Heart right ventricle (tissue), 16 donors: ENCODE measurements at places on chromosomes 7 and 10. TPM values are rescaled to one million over a fixed set of nuclear protein-coding genes. Genes with fewer than 3 reads are reported as not detected.

DNA sequence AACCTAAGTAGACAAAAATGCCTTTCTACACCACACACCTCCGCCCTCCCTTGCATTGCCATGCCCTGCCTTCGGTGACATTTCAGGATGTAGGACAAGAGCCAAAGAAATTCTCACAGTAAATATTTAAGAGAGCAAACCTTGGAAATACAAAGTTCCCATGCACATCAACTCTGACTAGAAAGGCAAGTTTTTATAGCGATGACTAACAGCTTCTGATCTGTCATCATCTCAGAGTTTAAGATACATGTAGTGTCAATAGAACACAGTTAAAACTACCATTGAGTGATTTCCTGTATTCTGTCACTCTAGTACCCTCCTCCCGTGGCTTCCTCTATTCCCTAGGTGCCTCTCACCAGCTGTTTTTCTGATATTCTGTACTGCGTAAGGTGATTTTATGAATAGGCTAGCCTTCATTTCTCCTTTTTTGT lies 20.7 kb downstream of the SLC16A9 start:
- DNase-seq, result no peak

DNA sequence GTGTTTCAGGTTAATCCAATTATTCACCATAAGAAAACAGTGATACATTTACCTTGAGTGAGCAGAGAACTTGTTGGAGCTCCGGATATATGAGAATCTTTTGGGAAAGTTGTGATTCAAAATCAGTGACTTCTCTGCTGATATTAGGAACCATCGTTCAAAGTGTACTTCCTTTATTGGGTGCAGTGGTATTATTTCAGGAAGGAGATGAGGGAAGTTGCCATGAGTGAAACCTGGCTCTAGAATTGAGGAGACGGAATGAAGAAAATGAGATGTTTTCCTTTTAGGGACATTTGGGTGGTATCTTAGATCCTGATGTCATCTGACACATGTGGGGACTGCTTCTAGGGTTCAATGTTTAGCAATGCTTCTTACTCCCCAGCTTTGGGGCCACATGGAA lies 343.9 kb downstream of the ABCA13 start:
- no peak for DNase-seq

DNA sequence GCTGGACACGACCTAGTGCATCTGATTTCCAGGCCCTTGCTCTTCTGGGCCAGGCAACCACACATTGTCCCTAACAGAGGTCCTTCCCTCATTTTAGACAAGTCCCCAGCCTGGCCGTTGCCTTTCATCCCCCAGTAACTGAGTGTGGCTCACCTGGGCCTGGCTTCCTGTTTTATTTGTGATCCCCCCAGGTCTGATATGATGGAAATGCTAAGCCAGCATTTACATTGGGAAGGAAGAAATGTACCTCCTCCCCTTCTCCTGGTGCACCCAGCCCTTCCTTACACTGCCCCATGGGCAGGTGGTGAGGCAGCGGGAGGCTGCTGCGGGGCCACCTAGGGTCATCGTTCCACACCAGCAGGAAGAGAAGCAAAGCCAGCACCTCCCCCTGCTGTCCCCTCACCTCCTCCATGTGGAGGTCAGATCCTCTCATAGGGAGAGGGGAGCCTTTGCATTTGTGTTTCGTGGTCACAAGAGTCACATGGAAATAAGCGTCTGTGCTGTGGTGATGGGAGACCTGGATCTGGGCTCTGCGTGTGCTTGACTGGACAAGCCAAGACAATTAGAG lies 108.8 kb downstream of the GLRX3 start:
- no peak for DNase-seq

DNA sequence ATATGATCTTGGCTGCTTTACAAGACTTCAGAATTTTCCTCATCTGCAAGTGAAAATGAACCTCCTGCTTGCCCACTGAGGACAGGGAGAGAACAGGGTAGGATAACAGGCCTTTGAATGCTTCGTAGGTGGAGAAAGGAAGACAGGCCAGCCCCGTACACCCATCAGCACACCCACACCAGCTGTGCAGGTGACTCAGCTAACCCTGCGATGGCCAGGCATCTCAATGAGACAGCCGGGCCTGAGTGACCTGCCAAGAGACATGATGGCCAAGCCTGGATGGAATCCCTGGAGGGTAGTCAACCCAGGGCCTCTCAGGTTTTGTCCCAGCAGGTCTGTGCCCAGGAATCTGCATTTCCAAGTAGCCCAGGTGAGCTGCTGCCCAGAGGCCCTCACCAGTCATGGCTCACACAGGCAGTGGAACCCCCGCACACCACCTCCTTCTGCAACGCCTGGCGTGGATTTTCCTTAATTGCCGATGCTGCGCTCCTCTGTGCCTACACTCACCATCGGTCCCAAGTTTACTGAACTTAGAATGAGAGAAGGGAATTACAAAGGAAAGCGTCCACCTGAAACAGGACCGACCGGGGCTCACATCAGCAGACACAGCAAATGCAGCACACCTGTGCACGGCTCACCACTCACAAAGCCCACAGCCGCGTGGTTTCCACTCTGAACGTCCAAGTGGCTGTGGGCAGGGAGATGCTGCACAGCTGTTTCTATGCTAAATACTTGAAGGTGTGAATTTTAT lies 163.7 kb downstream of the DIP2C start:
- no peak for DNase-seq

DNA sequence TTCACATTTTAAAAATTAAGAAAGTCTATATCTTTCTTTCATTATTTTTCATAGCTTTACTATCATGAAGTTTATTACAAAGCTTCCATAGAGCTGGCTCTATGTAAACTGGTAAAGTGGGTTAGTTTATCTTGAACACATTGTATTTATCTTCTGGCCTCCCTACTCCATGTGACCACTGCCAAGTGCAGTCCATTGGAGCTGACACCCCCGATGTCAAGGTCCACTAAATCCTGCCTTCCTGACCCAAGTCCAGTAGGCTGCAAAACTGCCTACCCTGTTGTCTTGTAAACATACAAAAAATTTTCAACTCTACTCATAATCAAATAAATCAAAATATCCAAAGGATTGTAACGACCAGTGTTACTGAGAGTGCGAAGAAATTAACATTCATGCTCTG lies 10.2 kb downstream of the DNAJC12 start:
- DNase-seq, result no peak

- no peak for DNase-seq
Measured at GRCh38 chr10:10891124-10892082, 126.3 kb upstream of the CELF2 start.

DNA sequence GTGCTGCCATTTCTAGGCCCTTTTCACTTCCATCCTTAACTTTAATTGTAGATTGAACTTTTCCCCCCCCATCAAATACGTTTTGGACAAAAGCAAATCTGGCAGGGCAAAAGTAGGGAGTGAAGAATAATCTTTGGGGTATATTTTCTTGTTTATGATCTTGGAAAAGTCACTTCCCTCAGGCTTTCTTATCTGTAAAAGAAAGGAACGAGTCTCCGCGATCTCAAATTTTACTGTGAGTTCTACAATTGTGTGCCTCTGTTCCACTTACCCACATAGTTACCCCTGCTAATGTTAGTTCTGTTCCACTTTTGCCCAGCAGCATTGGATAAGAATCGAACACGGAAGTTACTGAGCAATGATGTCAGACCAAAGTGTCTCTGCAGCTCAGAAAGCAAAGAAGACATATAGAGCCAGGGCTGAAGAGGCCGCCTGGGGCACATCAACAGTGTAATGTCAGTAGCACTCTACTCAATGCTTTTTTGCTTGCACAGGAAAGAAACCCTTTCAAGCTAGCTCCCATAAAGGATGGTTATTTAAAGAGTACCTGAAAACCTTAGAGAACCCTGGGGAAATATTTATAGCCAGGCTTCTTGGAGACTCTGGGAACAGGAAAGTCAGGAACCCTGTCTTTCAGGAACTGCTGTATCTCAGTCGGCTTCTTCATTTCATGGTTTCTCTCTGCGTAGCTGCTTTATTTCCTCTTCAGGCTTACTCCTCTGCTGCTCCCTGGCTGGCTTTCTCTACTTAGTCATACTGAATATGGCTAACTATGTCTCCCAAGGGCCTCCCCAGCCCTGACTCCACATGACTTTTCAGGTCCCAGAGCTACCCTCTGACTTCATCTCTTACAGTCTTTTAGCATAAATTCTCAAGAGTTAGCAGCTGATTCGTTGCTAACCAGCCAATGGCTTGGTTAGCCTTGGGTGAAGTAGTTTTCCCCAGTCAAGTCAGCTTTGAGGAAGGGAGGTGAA lies 123.7 kb upstream of the FAM3C start:
- peak; percentile 38 for DNase-seq

DNA sequence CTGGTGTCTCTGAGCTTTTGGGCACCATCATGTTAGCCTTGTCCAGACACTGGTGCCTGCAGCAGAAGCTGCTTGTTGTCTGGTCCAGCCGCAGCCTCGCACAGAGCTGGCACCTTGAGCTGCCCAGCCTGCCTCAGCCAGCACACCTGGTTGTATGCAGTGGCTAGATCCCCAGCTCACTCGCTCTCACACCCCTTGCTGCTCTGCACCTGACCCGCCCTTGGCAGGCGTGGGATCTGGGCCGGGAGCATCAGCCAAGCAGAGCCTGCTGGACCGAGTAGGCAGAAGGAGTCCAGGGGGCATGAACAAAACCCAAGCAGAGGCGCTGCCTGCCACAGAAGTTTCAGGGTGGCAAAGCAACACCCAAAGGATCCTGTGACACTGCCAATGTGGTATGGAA lies 79.7 kb upstream of the ITGB1 start:
- DNase-seq, result no peak

GRCh38 chr7:43625453-43625852 lies 42.5 kb downstream of the STK17A start:
- DNase-seq, result no peak

DNA sequence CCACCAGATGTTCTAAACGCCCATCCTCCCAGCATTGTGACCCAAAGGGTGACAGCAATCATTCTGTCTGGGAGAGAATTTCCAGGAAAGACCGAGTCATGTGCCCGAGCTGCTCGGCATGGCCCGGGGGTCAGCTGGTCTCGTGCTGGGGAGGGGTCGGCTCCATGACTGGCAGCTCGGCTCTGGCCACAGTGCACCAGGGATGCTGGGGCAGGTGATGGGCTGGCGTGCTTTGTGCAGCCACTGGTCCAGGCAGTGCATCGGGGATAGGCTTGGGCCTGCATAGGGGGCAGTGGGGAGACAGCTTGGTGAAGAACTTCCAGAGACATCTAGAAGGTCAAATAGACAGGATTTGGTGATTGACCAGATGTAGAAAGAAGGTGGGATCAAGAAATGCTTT lies 39.2 kb upstream of the PSMG3 start:
- no peak for DNase-seq

DNA sequence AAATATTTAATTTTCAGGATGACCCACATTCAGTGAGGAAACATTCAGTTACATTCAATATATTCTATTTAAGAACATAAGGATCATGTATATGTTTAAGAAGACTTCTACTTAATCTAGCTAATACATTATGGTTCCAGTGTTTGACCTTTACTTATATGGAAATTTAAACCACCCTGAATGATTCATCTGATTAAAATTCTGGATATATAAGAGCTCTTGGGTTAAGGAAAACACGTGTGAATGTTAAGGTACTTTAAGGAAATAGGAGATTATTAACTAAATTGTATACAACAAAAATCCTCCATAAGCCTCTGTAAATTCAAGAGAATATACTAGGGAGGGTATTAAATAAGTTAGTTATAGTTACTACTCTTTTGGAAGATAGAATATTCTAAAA lies 40.9 kb downstream of the HDAC9 start:
- no peak for DNase-seq

- DNase-seq, result no peak
Measured at GRCh38 chr7:40873248-40873647, 738.4 kb downstream of the SUGCT start.

GRCh38 chr10:95264227-95265051 lies 26.4 kb downstream of the PDLIM1 start:
- no peak for DNase-seq

DNA sequence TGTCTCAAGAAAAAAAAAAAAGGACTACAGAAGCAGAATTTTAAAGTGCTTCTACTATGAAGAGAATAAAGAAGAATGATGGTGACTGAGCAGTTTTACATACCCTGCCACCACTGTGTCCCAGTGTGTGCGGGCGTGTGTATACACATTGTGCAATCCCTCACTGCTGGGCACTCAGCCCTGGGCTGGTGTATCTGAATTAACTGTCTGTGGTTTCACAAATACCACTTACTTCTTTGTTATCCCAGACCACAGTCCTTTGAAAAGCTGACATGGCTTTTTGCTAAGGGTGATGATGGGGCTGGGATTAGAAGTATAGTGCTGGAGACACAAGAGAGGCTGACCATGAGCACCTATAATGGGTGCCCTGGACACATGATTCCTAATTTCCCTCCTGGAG lies 21.1 kb upstream of the TRPV6 start:
- DNase-seq, result no peak

GRCh38 chr10:126147866-126148587 lies 240.2 kb downstream of the ADAM12 start:
- no peak for DNase-seq

GRCh38 chr10:22701132-22701826 lies 13.1 kb downstream of the PIP4K2A start:
- no peak for DNase-seq

- DNase-seq, result no peak
Measured at GRCh38 chr7:109456116-109456515, 886.4 kb downstream of the DNAJB9 start.

- no peak for DNase-seq
Measured at GRCh38 chr7:23004247-23004520, 9.7 kb downstream of the HYCC1 start.

DNA sequence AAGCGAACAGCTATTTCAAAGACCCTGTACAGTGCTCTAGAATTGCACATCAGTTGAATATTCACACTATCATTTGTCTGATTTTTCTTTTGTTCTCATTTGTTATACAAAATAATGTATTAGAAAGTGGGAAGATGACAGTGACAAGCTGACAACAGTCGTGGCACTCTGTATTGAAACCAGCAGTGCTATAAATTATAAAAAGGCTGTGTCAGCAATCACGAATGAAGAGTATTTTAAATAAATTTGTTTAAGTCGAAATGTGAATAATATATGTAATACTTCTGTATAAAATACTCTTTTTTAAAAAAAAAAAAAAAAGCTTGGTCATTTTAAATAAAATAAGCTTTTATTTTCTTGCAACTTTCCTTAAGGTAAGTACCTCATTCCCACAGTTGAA lies 122.6 kb downstream of the VPS50 start:
- DNase-seq, result no peak

The DNA2 gene
- total RNA-seq, result 4.4 TPM

The KMT2C gene
- total RNA-seq, result 52.7 TPM

The PAOX gene
- total RNA-seq, result 2.0 TPM

The LIPJ gene
- not detected for total RNA-seq

The PCDH15 gene
- total RNA-seq, result 0.36 TPM

The OR2A7 gene
- total RNA-seq, result 0.35 TPM

The UNC5B gene
- total RNA-seq, result 12.0 TPM

The MRLN gene
- not detected for total RNA-seq

The TAS2R5 gene
- not detected for total RNA-seq

The H2BK1 gene
- total RNA-seq, result not detected

The RPP38 gene
- total RNA-seq, result 6.8 TPM

The ASIC3 gene
- total RNA-seq, result 3.6 TPM

The TDRD1 gene
- total RNA-seq, result 5.2 TPM

The ZPBP gene
- not detected for total RNA-seq

The ST8SIA6 gene
- total RNA-seq, result 7.5 TPM
